ENCODE measurements at places on chromosomes 11 and 22.
A peak's percentile ranks its signal among the peaks of the same experiment; 100 is the strongest.

DNA sequence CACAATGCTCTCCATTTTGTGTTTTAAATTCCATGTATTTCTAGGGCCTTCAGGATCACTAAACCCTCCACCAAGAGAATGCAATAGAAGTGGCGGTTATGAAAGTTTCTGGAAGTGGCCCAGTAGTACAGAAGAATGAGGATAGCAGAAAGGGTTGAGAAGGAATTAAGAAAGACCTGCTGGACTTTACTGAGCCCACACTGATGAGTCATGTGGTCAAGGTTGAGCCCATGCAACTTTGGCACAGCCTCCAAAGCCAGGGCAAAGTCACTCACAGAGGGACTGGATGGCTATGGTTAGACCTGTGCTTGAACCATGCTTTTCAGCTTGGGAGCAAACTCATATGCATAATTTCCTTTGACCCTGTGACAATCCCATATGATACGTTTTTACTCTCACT, 102.9 kb upstream of the PLET1 start:
- DNase-seq, result no peak

- DNase-seq, result no peak
These were observed 826 bp upstream of the EEF1G start for GRCh38 chr11:62574363-62575071.

GRCh38 chr22:31876156-31876920, 68.0 kb upstream of the YWHAH start:
- DNase-seq, result no peak

GRCh38 chr11:69674267-69674885, 777 bp downstream of the LTO1 start:
- no peak for DNase-seq

DNA sequence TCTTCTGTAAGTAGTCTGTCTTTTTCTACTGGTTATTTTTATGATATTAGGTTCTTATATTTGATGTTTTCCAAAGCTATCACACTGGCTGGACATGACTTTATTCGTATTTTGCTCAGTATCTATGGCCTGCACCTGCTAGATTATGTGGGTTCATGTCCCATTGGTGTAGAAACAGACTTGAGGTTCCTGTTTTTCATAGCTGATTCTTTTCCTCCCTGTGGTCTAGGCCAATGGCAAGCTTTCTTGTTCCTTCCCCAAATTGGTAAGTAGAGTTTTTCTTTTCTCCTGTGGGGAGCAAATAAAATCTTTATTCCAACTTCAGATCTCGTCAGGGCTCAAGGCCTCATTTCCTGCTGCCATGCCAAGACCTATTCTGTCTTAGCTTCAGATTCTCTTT, 30.2 kb upstream of the SWAP70 start:
- no peak for DNase-seq

DNA sequence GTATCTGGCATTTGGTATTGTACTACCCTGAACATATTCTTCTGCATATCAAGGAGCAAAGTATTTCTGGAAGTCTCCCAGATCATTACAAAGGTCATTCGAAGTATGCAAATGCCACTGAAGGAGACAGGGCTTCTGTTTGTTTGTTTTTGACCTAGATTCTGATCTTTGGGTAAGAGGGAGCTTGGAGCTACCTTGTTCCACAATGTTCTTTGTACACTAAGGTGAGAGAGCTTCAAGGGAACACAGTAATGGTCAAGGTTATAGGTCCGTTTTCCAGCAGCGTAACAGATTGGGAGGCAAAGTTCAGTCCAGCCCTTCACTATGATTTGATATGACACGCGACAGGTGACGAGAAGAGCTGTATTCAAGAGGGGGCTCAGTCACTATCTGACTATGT, 10.0 kb downstream of the OPCML start:
- no peak for DNase-seq

GRCh38 chr22:49208004-49208402, 619.7 kb downstream of the BRD1 start:
- DNase-seq, result no peak

- DNase-seq, result no peak
These were observed 28.6 kb downstream of the PARVG start for GRCh38 chr22:44209343-44209742.

GRCh38 chr11:46049325-46049897, 71.8 kb downstream of the PHF21A start:
- no peak for DNase-seq

DNA sequence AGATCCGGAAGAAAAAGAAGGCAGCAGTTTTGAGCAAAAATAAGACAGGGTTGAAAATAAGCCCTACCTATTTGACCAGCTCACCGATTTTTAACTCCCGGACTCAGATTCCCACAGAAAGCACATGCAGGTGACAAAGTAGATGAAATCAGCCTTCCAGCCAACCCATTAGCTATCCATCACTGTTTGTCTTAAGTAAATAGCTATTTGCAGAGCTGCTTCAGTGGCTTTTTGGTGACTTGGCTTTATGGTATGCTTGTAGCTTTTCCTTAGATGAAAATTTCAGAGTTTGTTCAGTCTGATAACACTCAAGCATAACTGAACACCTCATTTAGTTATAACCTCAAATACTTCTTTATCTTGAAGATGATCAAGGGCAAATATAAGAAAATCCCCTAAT, 192.6 kb downstream of the HIPK3 start:
- DNase-seq, result no peak

DNA sequence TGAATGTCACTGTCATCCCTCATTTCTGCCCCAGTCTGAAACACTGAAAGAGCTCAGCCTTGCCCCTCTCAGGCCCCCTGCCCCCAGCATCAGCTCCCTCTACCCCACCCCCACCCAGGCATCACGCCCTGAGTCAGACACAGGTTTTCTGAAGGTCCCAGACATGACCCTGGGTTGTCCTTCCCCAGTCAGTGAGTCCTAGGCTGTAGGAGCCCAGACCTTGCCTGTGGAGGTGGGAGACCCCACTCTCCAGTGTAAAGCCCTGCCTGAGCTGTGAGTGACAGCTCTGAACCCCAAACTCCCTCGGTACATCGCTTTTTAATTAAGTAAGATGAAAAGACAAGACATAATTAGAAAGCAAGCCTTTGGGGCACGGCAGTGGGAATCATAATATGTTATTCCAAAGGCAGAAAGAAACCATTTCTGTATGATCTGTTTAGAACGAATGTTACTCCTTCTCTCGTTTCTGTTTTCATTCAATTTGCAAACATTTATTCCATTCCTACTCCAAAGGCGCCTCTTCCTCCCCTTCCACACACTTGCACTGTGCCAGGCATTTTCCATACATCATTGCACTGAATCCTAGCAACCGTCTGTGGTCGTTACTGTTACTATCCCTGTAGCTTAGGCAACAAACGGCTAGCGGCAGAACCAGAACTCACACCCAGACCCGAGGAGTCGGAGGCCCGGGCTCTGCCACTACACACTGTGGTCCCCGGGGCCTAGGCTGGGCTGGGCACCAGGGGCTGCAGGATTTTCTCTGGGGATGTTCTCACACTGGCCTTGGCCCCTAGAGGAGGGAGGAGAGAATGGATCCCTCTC, 63.4 kb downstream of the CD6 start:
- DNase-seq, result no peak

- DNase-seq, result no peak
These were observed 1.4 kb upstream of the NEFH start for GRCh38 chr22:29478326-29479276.

DNA sequence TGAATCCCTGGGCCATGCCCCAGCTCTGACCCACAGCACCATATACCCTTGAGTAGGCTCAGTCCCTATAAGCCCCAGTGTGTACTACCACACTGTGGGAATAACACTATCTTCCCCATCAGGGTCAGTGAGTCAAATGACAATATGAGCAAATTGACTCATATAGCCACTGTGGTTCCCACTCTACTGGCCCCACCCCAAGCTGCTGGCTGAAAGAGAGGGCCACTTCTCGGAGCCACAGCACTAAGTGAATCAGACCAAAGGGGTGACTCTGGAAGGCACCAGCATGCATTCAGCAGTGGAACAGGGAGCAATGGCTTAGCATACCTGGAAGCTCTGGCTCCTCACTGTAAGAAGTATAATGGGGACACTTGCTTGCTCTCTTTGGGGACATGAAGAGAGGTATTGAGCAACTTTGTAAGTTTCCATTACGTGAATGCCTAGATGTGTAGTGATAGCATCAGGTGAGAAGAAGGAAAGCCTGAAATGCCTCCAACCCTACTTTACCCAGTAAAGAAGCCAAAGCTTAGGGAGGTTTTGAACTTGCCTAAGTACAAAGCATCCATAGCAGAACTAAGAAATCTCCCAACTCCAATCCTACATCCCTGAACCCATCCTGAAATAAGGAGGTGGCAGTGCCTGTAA, 13.5 kb downstream of the CD59 start:
- no peak for DNase-seq

DNA sequence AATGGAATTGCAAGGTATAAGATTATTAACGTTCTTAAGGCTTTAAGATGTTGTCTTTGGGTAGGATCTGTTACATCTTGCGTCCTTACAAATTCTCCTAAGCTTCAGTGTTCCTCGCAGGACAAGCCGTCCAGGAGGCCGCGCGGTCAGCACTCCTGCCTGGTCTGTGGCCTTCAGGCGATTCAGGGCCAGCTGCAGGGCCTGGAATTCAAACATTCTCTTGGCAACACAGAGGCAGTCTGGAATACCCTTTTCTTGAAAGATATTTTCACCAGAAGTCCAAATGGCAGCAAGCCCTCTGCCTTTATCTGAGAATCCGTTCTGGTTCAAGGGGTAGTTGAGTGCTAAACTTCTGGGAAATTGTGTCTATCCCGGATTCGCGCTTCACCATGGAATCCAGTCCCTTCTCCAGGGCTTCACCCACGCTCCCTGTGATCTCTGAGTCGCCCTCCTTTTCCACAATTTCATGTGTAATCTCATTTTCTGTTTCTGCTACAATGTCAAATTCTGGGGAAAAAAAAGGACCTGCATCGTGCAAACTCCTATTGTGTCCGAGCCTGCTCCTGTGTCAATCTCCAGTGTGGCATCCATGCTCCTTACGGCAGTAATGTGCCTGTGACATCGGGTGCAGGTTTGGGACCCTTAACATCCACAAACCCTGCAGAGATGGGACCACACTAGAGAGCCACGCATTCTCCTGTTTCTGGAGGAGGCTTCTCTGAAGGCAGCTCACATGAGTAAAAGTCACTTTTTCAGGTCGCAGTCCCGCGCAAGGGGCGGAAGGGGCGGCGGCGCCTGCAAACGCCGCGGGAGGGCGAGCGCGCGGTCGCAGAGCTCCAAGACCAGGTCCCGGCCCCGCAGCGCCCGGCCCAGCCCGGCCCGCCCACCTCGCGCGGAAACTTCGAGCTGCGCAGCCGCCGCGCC, 25.4 kb upstream of the SORL1 start:
- DNase-seq, result peak; percentile 30

GRCh38 chr11:25992294-25992693, 339.6 kb upstream of the ANO3 start:
- no peak for DNase-seq

- DNase-seq, result no peak
These were observed 22.1 kb downstream of the FLI1 start for GRCh38 chr11:128715691-128716561.

GRCh38 chr22:40128989-40129388, 48.7 kb upstream of the TNRC6B start:
- no peak for DNase-seq

DNA sequence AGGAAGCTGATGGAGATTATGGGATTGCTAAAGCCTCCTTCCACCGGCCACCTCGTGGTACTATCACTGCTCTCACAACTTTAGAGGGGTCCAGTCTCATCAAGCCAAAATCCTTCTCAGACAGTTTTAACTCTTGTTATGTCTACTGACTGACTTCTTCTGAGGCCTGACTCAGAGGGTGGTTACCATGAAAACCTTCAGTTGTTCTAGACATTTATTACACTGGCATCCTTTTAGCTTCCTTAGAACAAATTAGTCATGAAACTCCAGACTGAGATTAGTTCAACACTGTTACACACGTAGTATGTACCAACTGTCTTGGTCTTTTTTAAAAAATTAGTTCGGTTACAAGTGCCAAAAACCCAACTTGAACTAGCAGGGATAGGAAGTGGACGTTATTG, 7.5 kb downstream of the DIXDC1 start:
- DNase-seq, result no peak

GRCh38 chr22:31278151-31278621, 14.1 kb downstream of the PIK3IP1 start:
- DNase-seq, result no peak

GRCh38 chr11:76798671-76799065, 15.5 kb downstream of the TSKU start:
- no peak for DNase-seq

GRCh38 chr11:368414-369335, 624 bp upstream of the B4GALNT4 start:
- DNase-seq, result no peak

GRCh38 chr22:44139773-44140172, 41.0 kb upstream of the PARVG start:
- DNase-seq, result no peak

- no peak for DNase-seq
These were observed 25.5 kb upstream of the NXPE4 start for GRCh38 chr11:114621072-114621471.

DNA sequence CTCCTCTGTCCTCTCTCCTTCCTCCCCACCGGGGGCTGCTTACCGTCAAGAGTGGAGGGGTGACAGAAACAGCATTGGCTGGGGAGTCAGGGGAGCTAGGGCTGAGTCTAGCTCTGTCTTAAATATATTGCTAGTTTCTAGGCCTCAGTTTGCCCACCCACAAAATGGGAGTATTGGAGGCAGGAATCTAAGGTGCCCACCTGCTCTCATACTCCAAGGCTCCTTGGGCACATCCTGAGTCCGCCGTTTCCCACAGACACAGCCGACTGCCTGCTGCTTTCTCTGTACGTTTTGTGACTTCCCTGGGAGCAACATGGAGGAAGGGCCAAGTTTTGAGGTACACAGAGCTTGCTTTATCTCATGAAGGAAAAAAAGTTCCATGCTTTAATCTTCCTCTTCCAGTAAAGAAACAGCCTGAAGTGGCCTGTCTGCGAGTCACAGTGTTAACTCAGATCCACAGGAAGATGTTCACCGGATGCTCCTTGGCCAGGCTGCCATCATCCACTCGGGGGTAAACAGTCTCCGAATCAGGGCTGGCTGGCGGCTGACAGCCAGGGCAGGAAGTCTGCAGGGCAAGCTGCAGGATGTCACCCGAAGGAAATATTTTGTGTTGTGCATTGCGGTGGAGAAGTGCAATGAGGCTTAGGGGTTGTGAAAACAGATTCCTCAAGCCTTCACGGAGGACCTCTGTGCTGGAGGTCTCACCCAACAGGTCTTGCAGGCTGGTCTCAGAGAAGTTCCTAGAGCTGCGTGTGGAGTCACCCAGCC, 11.0 kb upstream of the CERK start:
- DNase-seq, result no peak

- no peak for DNase-seq
These were observed 116.0 kb downstream of the TTC28 start for GRCh38 chr22:28563636-28564035.

GRCh38 chr11:73468590-73469161, 92.5 kb downstream of the RELT start:
- DNase-seq, result no peak

GRCh38 chr22:20624161-20624616, 116.8 kb downstream of the MED15 start:
- DNase-seq, result no peak

GRCh38 chr11:57368106-57368844, 12.7 kb downstream of the PRG3 start:
- no peak for DNase-seq

Measured in activated T-helper 1 cell treated with anti-CD3 and anti-CD28 coated beads, Interleukin-2, amount 50 U/mL, for 16 hours (primary cell).